ENCODE measurements at places on chromosomes 3 and 15.

DNA sequence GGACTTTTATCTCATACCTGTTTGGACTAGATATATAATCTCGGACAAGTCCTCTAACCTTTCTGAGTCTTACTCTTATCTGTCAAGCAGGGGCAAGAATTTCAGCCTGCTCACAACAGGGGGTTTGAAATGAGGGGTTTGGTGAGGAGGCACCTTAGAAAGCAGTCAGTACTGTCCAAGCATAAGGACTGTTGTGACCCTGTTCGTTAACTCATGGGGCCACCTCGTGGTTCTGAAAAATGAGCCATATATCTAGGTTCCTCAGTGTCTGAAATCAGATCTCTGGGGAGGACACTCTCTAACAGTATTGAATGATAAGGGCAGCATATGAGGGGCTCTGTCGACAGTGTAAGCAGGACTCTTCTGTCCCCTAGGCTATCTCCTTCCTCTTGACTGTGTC, 7.2 kb upstream of the TIMP4 start:
- no peak for DNase-seq

GRCh38 chr3:9769426-9770275, at the start of gene CAMK1:
Gene CAMK1 (minus strand): TSS chr3:9769947. CDS start chr3:9767749, 2,198 bp downstream.
- DNase-seq: peak; percentile 50

- no peak for DNase-seq
Measured at GRCh38 chr15:87213626-87214025, 1042.9 kb downstream of the NTRK3 start.

- DNase-seq: no peak
Measured at GRCh38 chr15:86555098-86555497, 475.4 kb downstream of the AGBL1 start.

DNA sequence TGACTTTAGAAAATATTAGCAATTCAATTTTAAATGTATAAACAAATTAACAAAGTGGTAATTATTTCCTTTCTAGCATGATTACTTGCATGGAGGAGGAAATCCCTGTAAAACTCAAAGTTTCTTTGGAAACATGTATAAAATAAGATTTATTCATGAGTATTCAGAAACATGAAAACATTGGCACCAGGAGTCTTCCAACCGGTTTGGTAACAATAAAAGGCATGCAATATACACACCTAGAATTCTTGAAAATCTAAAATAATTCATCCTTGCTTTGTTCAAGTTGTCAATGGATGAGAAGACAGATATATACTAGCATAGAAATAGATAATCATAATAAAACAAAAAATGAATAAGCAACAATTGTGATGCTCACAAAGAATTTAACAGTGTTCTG, 76.4 kb downstream of the ZPLD1 start:
- DNase-seq: no peak

- DNase-seq: no peak
Measured at GRCh38 chr15:70954733-70955132, 62.1 kb downstream of the LRRC49 start.

GRCh38 chr3:16884748-16885592, at the start of gene PLCL2:
Gene PLCL2 (plus strand): TSS chr3:16884955. CDS start chr3:16885040, 85 bp downstream.
- peak; percentile 73 for DNase-seq
